ENCODE measurements at places on chromosomes 7 and 10.

GRCh38 chr10:11006428-11006825 is 11.2 kb upstream of the CELF2 start:
- no peak for DNase-seq

- DNase-seq: no peak
Measured at GRCh38 chr10:94412449-94412848, 10.1 kb downstream of the TBC1D12 start.

DNA sequence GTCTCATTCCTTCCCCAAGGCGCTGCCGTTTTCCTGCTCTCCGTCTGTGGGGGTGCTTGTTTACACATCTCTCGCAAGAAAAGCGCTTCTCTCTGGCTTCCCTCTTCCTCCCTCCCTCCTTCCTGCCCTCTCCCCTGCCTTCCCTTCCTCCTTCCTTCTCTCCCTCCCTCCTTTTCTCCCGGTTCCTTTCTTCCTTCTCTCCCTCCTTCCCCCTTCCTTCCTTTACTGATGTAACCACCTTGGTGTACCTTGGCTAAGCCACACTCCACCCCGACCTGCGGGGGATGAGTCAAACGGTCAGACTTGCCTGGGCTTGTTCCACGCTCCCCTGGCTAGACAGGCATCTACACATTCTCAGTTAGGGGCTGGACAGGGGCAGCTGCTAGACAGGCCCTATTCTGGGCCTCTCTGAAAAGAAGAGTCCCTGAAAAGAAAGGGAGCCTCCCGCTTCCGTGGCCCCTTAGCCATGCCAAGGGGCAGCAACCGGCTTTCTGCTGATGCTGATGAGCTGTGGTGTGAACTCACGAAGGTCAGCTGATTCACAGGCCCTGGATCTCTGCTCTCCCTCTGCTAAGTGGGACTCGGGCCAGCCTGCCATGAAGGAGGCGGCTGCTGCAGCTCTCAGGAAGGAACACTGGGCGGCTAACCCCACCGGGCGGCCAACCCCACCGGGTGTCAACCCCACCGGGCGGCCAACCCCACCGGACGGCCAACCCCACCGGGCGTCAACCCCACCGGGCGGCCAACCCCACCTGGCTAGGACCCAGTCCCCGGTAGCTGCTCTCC is 216.8 kb downstream of the TCERG1L start:
- peak; percentile 58 for DNase-seq

- DNase-seq: peak; percentile 4
Measured at GRCh38 chr7:117171106-117171505, 151.8 kb downstream of the WNT2 start.

DNA sequence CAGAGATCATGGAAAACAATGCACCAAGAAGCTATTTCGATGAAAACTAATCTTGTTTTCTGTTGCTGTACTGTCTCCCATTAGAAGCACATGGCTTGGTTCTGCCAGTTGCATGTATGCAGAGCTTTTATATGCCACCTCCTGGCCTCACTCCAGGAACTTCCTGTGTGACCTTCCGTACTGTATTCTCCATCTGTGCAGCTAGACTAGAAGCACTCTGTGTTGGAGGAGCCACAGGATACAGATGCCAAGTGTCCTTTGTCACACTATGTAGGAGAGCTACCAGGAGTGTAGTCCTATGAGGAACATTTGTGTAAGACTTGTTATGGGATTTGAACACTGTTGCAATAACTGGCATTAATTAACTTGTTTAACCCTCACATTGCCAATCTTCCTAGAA is 503.5 kb upstream of the TPK1 start:
- no peak for DNase-seq

DNA sequence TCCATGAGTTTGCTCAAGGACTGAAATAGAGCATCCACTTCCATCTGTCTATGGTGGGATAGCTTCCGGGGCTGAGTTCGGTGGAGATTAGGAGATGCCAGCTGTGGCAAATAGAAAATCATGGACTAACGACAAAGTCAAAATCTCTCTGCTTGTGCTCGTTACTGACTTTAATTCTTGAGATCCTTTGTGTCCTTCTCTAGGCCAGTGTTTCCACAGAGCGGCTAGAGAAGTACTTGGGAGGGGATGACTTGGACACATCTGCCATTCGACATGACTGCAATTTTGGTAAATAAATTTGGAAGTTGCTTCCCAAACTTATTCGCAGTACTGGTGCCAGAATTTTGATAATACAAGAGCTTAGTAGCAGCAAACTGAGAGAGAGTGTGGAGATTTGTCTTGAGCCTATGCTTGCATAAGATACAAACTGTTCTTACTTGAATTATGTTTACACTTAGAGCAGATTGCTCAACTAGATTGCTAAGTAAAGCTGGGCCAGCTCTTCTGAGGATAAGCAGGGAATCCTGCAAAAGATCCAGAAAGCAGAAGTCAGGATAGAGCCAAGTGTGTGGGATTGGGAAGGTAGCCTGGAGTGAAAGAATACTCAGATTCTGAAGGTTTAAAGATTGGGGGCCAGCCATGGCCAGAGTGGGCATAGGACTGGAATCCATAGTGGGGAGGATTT is 27.6 kb downstream of the ABCC2 start:
- DNase-seq: no peak

- no peak for DNase-seq
Measured at GRCh38 chr10:7329219-7329618, 81.6 kb downstream of the SFMBT2 start.

GRCh38 chr7:90892213-90892612 is 296.1 kb downstream of the CDK14 start:
- DNase-seq: no peak

DNA sequence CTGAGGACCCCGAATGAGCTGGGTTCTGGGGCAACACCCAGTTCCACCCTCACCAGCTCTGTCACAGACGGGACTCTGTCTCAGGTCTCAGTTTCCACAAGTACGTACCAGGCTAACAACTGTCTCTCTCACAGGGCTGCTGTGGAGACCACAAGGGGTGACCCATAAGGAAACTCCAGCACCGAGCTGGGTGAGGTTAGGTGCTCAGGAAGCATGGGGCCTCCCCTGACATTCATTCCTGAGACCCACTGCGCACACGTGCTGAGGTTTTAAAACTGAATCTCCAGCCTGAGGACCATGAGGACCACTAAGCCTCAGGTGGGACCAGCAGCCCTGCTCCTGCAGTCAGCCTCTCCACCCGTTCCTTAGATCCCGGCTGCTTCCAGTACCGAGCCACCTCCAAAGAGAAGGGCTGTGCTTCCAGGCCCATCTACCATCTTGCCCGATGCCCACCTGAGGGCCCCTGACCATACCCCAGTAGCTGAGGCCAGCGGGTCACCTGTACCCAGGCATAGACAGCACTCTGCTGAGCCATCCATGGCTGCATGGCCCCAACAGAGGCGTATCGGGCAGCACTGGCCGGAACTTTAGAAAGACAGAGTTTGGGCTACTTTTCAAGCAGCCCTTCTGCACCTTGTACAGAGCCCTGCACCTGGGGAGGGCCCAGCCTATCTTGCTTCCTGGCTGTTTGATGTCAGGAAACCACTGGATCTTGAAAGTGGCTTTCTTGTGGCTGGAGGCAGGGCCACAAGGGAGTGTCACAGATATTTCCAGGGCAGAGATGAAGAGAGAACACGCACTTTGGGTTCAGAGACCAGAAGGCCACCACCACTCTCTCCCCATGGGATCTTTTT is 18.7 kb downstream of the HSPA12A start:
- no peak for DNase-seq

DNA sequence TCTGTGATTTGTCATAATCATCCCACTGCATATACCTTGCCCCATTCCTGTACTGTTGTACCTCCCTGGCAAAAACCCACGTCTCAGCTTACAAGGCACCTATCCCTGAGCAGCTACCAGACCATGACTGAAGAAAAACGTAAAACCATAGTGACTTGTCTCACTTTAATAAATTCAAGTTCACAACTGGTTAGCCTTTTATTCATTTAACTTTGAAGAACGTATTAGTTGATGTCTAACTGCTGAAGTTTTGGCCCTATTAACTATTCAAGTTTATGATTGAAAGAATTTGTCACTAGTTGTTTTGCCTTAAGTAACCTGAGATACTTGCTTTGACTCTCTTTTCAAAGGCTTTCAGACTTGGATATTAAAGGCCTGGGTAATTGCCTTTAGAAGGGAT is 59.7 kb downstream of the GALNT11 start:
- DNase-seq: no peak

GRCh38 chr10:109393425-109393824 is 529.9 kb downstream of the XPNPEP1 start:
- no peak for DNase-seq
